ENCODE measurements at places on chromosomes 5 and 9.
A peak's percentile ranks its signal among the peaks of the same experiment; 100 is the strongest.

- no peak for DNase-seq
These were observed 226.1 kb upstream of the PIK3R1 start for GRCh38 chr5:67989456-67989855.

- DNase-seq: no peak
These were observed 19.7 kb downstream of the NAA35 start for GRCh38 chr9:85960688-85961093.

- no peak for DNase-seq
These were observed 56.9 kb upstream of the GGTA1 start for GRCh38 chr9:121556580-121556979.

GRCh38 chr5:53987101-53987500 lies 323.3 kb downstream of the ARL15 start:
- no peak for DNase-seq

GRCh38 chr9:88258024-88258423 lies 119.7 kb upstream of the SPATA31C2 start:
- peak; percentile 90 for DNase-seq

DNA sequence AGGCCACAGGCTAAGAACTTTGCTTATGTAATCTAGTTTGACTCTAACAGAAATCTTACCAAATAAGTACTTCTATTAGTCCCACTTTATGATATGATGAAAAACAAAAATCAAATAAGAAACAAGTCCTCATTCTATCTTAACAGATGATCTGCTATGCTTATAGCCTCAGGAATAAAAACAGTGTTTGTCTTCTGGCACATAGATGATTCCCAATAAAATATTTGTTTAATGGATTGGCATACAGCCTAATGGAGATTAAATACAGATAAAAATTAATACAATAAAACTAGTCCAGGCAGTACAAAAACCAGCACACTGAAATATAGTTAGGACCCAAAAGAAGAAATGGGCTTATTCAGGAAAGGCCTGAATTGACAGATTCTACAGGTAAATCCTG lies 971.4 kb upstream of the WWC1 start:
- DNase-seq: no peak

GRCh38 chr5:149172261-149172660 lies 31.0 kb downstream of the ABLIM3 start:
- DNase-seq: no peak

All from islet precursor cell (in vitro differentiated cells).